ENCODE measurements at places on chromosomes 12 and 14. TPM values are rescaled to one million over a fixed set of nuclear protein-coding genes. Genes with fewer than 3 reads are reported as not detected.

The NGB gene
- total RNA-seq: not detected

The DNAH10 gene
- total RNA-seq: 0.17 TPM

DNA sequence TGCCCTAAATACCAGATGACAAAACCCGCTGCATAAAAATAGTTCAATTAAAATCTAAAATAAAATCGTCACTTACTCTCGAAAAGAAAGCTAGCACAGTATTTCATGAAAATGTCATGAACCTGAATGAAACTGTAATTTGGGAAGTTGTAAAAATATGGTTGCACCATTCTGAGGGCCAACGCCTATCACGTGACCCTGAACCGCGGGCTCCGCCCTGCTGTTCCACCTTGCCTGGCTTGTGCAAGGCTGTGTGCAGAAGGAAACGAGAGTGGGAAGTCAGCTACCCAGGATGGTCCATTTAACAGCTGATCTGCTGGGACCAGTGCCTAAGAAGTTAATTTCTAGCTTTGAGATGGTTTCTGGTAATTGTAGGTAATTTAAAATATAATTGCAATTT, 91.7 kb upstream of the BMP4 start:
- no peaks in the 10 kb centered on the region for H3K4me1 ChIP-seq
- no peaks in the 10 kb centered on the region for H3K27me3 ChIP-seq
- no peak overlapping the region for H3K4me3 ChIP-seq
- no peak overlapping the region for H3K27ac ChIP-seq
- no peak for DNase-seq

- no peak for DNase-seq
- H3K36me3 ChIP-seq: no peaks in the 10 kb centered on the region
- no peaks in the 10 kb centered on the region for H3K4me1 ChIP-seq
- no peak overlapping the region for H3K27ac ChIP-seq
Observed at GRCh38 chr14:76053572-76054355, 68.2 kb downstream of the IFT43 start.

- no peak overlapping the region for H3K4me3 ChIP-seq
- peaks cover 24% of the 10 kb centered on the region for H3K36me3 ChIP-seq
- no peak overlapping the region for H3K27ac ChIP-seq
Observed at GRCh38 chr12:49276304-49277290, 11.7 kb downstream of the TUBA1C start.
